ENCODE measurements at places on chromosomes 12 and 14.
A peak's percentile ranks its signal among the peaks of the same experiment; 100 is the strongest.

DNA sequence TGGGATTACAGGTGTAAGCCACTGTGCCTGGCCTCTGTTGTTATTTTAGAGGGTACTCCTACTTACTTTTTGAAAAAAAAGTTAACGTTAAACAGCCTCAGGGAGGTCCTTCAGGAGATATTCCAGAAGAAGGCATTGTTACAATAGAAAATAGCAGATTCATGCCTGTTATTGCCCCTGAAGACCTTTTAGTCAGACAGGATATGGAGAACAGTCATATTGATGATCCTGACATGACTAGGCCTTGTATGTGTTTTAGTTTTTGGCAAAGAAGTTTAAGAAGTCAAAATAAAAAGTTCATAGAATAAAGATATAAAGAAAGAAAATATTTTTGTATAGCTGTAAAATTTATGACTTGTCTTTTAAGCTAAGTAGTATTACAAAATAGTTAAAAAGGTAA lies 45.3 kb downstream of the WASHC3 start:
- no peak for DNase-seq

- DNase-seq: no peak
Measured at GRCh38 chr12:89895591-89895990, 187.0 kb upstream of the ATP2B1 start.

DNA sequence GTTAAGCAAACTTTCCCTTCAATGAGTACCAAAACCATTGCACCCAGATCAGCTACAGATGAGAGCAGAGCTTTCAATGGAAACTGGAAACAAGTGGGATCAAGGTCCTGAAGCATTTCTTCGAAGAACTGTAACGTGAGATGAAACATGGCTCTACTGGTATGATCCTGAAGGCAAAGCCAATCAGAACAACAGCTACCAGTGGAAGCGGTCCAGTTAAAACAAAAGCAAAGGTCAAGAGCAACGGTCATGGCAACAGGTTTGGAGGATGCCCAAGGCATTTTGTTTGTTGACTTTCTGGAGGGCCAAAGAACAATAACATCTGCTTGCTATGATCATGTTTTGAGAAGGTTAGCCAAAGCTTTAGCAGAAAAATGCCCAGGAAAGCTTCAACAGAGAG lies 137.9 kb upstream of the CPSF6 start:
- DNase-seq: no peak

- no peak for DNase-seq
Measured at GRCh38 chr12:118035190-118036041, 18.9 kb downstream of the RFC5 start.

DNA sequence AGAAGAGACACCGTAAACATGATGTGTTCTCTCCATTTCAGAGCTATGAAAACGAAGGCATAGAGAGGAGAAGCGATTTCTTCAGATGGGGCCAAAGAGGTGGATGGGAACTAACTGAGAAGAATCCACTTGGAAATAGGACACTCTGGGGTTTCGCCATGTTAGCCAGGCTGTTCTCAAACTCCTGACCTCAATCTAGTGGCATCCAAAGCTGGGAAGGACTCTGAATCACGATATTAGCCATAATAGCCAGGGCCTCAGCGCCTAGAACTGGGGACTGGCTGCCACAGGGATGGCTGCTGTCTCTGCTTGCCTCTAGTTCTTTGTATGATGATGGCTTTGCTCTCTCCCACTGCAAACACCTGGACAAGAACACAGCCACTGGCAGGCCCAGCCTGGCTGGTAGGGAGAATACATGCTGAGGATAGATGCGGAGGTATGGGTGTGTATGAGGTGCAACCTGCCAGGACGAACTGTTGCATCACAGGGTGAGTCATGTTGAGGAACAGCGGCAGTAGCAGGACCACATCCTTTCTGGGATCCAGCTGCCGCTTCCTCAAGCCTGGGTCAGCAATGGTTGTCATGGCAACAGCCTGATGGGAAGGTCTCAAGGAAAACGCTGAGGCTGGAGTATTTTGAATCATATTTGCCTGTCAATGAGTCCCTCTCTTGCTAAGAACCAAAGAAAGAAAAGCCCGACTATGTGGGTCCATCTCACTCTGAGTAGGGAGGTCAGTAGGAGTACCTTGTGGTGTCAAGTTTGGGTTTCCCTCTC lies 31.1 kb downstream of the CCDC177 start:
- peak; percentile 21 for DNase-seq

- no peak for DNase-seq
Measured at GRCh38 chr12:131211340-131211938, 257.7 kb downstream of the ADGRD1 start.

DNA sequence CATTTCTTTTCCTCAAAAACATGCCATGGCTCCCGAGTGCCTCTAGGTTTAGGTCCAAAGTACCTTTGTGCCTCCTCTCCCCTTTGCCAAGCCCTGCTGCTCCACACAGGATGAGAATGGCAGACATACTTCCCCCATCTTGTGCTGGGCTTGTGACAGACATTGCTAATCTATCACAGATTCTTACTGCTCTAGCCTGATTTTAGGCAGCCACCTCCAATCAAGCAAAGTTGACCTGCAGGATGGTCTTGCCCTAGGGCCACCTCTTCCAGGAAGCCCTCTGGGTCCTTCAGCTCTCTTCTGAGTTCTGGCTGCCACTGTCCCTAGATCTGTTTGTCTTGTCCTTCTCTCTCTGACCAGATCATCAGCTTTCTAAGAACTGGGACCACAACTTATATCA lies 20.5 kb downstream of the FOXN4 start:
- DNase-seq: no peak

DNA sequence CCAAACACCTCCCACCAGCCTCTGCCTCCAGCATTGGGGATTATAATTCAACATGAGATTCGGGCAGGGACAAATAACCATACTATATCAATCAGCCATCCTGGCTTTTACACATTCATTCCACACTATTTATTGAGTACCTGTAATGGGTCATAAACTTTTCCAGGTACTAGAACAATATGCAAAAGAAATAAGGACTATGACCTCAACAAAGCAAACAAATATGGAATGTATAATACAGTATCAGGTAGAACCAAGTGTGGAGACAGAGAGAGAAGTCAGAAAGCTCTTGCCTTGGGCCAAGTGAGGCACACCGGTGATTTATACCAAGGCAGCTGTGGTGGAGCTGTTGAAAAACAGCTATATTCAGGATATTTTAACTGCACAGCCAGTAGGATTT lies 116.3 kb downstream of the TSPAN8 start:
- no peak for DNase-seq

DNA sequence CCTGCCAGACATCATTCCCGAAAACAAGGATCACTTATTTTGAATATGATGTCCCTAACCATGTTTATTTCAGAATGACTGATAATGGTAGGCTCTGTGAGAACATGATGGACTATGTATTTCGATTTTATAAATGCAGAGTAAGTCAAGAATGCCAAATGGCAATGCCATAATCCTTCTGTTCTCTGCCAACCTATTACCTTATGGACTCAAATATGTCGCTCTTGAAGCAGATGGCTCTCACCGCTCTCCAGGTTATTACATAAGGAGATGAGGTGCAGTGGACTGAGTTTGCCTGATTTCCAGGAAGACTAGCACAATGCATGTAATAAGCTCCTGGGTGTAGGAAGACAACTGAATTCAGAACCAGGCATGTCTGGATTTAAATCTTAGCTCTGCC lies 227.2 kb downstream of the BTG1 start:
- no peak for DNase-seq

DNA sequence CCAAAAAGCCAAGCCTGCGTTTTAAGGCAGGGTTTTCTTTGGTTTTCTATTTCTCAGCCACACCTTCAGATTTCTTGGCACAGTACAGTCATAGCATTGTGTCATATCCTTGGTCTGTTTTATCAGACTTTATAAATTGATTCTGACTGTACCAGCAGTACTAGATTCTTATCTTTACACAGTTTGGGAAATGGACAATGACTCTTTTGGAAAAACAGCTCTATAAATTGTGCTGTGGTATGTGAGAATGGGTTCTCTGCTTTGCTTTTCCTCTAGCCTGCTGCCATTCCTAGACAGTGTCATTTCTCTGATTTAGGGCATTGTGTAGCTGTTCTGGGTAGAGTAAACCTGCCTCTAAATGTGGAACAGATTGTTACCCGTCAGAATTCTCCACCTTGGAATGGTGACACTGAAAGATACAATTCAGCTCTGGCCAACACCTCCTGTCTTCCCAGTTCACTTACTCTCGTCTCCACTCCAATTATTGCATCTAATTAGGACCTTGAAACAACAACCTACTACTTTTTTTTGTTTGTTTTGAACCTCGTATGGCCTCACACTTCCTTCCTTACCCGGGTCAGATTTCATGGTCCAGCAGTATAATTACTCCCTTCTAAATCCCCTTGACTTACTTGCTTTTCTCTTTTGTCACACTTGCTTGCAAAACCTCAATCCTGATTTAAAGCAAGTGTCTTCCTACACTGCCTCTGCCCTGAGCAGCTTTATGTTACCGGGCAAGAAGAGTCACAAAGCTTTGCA lies 226.3 kb downstream of the ERC1 start:
- DNase-seq: no peak

DNA sequence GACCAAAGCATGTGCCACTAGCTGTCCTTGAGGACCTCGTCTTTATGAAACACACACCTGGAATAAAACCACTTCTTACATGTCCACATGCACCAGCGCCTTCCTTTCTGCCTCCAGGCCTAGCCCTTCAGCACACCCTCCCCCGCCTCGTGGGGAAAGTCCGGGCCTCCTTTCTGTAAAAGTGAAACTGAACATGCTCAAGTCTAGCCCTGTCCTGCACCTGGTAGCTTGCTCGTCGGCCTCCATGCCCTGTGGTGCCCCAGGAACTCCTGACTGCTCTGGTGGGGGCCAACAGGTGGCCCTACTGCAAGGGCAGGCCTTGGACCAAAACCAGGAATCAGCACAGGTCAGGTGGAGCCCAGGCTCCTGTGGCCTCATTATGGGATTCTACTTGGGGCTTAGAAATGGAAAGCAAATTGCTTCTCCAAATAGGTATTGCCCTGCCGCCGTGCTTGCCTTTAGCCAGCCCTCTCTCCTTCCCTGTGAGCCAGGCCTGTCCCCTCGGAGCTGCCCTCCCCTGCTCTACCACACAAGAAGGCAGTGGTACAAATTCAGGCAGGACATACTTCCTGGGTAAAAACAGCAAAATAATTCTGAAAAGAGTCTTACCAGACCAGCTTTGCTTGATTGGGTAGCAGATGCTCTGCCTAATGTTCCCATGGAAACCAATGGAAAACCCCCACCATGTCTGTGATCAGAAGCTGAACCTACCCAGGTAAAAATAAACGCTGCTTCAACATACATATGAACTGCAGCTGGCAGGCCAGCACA lies 43.5 kb downstream of the ERH start:
- peak; percentile 59 for DNase-seq

DNA sequence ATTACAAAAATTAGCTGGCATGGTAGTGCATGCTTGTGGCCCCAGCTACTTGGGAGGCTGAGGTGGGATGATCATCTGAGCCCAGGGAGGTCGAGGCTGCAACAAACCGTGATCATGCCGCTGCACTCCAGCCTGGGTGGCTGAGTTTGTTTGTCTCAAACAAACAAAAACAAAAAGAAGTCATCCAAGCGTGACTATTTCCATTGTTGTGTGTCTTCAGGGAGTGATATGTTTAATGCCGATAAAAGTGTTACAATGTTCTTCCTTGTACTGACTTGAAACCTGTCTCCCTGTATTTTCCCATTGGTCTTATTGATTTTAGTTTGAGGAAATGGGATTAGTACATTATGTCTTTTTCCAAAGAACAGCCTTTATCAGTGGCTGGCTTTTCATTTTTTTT lies 75.6 kb upstream of the USP44 start:
- DNase-seq: no peak

GRCh38 chr12:30701056-30701455 lies 5.4 kb upstream of the IPO8 start:
- DNase-seq: no peak

DNA sequence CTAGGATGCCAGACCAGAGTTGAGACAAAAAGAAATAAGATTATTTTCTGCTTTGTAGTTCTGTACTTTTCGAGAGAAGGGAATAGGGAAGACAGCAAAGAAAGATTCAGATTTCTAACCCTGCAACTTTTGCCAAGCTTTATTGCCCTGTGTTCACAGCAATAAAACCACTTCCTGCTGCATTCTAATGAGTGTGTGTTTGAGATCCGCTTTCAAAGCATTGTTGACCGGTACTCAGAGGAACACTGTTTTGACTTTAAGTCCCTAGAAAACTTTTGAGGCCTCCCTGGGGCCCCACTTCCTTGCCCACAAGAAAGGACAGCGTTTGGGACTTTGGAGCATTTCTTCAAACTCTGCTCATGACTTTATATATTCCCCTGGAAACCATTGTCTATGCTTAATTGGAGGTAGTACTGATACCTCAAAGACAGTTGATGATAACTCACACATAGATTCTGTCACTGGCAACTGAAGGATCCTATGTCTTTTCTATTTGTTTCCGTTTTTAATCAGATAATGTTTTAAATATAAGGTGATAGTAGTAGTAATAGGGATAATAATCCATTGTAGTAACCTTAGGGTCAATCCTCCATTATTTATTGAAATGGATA lies 1.3 kb downstream of the RNASE6 start:
- no peak for DNase-seq

GRCh38 chr12:108772891-108773797 lies 41.8 kb upstream of the CORO1C start:
- DNase-seq: no peak

DNA sequence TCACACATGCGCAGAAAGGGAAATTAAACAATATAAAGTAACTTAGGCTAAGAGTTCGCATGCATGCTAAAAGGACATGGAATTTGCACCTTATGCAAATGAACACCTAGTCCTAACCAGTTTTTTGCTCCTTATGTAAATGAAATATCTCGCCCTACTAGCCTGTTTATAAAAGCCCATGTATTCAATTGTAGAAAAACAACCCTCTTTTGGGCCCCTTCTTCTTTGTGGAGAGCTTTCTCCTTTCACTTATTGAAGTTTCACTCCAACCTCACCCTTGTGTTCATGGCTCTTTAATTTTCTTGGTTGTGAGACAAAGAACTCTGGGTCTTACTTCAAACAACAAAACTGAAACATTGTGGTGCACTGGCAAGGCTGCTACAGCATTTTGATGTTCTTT lies 333.4 kb upstream of the ATXN7L3B start:
- DNase-seq: no peak

DNA sequence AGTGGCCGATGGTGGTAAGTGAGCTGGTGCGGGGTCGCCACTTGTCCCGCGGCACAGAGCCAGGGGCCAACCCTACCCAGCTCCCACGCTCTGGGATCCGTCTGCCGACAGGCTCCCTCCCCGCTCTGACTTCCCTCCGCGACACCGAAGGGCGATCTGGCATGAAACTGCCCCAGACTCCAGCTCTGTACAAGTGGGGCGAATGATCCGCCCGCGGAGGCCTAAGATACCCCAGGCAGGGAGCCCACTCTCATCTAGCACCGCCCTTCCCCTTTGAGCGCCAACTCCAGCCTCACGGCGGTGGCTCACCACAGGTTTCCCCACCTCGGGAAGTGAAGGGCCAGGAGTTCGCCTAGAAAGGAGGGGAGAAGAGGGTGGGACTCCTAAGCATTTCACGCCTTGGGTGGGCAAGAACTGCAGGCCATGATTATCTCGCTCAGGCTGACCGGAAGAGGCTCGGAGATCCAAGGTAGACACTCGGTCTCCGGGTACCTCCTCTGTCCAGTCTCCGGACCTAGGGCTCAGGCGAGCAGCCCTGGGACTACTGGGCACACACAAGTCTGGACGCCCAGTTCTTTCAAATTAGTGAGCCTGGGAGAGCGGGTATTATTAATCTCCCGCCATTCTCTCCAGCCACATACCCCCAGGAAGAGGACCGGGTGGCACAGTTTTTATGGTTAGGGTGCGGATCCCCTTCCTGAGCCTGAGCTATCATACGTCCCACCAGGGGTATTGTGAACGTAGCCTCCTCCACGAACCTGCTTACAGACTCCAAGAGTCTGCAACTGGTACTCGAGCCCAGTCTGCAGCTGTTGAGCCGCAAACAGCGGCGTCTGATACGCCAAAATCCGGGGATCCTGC lies 849 bp downstream of the WNT1 start:
- DNase-seq: no peak

All from CD4-positive, alpha-beta T cell treated with Interleukin-1 beta for 1 hour (primary cell).